Stimulated activated CD8-positive, alpha-beta memory T cell treated with anti-CD3 and anti-CD28 coated beads, Interleukin-2, amount 100 ng/mL, for 1 hour (primary cell): ENCODE measurements at places on chromosomes 2 and 18.

GRCh38 chr2:587087-587960 is 89.9 kb downstream of the TMEM18 start:
- no peak for DNase-seq

GRCh38 chr18:36638224-36638623 is 190.6 kb downstream of the TPGS2 start:
- no peak for DNase-seq

GRCh38 chr2:183927406-183928325 is 670.7 kb upstream of the ZNF804A start:
- DNase-seq, result no peak

- DNase-seq, result no peak
Observed at GRCh38 chr2:9844576-9844975, 1.3 kb downstream of the TAF1B start.

DNA sequence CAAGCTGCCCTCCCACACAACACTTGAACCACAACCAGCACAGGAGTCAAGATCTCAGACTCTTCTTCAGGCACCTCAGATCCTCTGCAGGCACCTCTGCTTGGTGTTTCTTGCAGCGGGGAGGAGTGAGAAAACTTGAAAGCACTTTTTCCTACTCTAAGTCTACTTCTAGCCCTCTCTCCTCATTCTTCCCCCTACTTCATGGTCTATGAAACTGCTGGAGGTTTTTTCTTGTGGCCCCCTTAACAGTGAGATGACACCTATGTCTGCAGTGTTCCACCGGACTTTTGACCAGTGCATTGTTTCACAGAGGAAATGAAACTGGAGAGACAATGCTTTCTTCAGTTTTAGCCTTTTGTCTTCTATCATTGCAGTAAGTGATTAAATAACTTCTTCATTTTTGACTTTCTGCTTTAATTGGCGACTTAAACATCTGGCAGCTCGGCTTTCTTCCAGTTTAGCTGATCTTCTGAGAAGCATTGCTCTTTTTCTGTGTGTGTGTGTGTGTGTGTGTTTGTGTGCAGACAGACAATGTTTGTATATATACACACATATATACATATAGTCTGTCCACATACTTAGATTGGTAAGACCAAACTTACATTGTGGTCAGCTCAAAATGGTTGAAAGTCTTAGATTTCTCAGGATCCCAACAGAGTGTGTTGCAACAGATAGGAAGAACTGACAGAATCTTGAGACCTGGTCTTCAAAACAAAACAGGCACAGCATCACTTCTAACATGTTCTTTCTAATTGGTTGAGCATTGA is 1474.0 kb upstream of the TMEFF2 start:
- no peak for DNase-seq

- DNase-seq, result no peak
Observed at GRCh38 chr2:56449449-56449860, 265.7 kb downstream of the CCDC85A start.

DNA sequence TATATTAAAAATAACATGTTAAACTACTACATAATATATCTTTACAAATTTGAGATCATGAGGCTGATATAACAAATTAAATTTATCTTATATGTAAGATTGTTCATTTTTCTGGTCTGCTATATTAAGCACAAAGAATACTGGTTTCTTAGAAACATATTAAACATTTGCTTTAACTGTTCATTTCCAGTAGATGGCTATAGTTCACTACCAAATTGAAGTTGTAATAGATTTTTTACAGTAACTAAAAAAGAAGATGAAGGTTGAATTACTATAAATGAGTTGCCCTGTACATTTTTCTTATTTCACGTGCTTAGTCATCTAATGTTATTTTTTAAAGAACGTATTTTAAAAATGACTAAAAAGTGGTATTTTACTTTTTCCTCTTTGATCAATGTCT is 57.0 kb downstream of the ZNF407 start:
- no peak for DNase-seq

- no peak for DNase-seq
Observed at GRCh38 chr18:22021701-22022100, 147.7 kb upstream of the GATA6 start.

DNA sequence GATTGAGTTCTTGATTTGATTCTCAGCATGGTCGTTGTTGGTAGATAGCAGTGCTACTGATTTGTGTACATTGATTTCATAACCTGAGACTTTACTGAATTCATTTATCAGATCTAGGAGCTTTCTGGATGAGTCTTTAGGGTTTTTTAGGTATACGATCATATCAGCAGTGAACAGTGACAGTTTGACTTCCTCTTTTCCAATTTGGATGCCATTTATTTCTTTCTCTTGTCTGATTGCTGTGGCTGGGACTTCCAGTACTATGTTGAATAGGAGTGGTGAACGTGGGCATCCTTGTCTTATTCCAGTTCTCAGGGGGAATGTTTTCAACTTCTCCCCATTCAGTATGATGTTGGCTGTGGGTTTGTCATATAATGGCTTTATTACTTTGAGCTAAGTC is 27.9 kb upstream of the CXCR2 start:
- no peak for DNase-seq

- DNase-seq, result no peak
Observed at GRCh38 chr18:49581371-49581770, 19.5 kb downstream of the LIPG start.

GRCh38 chr2:229408356-229408755 is 137.3 kb upstream of the PID1 start:
- DNase-seq, result no peak
